ENCODE measurements at places on chromosomes 11 and 22.

DNA sequence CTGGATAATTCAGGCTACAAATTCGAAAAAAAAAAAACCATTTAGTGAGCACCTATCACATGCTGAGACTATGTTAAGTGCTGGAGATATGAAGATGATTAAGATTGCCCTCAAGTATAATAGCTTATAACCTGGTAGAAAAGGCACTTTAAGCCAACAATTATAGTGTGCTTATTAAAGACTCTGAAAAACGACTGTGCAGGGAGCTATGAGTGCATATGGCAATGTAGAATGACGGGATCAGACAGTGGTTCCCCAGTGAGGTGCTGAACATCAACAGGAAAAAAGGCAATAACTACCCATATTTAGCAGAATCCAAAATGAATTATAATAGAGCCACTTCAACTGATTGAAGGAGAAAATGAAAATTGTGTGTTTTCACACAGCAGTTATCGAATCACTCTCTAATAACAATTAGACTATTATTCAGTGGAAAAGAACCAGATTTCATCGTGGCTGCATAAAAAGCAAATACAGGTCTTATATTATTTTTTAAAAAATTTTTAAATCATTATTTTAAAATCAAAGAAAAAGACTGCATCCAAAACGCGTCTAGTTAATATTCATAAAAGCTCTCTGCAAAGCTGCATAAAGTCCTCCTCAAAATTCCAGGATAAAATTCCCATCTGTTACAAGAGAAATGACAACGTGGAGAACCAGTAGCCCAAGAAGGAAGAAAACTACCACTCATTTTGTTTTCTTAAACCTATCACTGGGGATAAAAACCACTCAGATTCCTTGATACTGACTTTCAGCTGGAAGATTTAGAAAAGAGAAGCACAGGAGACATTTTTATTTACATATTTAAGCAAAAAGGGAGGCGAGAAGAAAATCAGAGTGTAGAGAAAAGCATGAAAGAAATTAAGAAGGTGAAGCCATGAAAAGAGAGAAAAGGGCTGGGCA, 1.1 kb downstream of the MTMR2 start:
- DNase-seq = no peak

DNA sequence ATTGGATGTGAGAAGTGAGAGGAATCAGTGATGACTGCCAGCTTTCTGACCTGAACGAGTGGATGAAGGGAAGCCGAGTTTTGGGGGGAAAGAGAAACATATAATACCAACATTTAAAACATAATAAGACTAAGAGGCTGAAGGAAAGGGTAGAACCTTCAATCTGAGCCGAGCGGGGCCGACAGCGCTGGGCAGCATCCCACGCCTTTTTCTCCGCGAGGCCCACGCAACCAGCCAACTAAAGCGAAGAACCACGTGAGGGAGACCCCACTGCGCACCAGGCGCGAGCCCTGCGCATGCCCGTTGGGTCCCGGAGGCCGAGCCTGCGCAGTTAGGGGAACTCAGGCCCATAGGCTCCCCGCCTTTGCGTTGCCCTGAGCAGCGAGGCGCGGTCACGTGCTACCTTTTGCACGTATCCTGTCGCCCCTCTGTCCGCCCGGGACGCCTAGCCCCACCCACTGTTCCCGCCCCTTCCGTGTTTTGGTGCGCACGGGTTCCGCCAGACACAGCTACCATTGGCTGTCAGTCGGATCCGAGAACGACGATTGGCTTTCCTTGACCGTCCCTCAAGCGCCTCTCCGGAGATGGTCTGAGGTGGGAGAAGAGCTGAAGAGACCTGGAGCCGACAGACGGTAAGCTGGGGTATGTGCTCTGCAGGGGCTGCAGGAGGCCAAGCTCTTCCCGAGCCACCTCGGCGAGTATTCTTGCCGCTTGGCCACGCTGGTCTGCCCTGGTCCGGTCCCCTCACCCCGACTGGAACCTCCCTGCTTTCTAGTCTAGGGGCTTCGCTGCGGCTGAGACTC, at the start of gene HINFP:
TSS of gene HINFP (plus strand) at position 573 of the 803 bp plus-strand sequence. CDS start 5,365 bp downstream, outside the sequence.
- peak; percentile 100 for DNase-seq

DNA sequence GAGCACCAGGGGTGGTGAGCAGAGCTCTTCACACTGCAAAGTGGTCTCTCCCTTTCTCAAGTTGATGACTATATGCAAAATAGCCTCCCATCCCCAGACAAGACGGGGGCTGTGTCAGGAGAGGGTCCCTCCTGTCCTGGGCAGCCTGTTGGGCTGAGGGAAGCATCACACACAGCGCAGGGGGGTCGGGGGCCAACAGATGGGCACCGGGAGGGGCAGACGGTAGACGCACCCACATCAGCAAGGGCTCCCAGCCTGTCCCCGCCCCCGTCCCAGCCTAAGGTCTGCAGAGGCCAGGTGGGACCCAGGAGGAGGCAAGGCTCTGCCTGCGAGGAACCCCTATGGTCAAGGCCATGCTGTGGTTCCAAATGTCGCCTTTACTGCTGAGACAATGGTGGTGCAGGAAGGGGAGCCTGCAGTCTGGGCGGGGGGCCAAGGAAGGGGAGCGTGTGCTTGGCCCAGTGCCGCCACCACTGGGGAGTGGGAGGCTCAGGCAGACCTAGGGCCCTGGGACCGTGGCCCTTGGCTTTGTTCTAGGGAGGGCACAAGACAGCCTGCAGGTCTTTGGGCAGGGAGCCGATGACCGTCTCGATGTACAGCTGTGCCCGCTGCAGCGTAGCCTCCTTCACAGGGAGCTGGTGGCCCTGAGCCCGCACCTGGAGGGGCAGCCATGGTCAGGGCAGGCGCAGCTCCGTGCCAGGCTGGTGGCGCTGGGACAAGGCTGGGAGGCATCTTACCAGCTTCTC, 4.3 kb upstream of the PLXNB2 start:
- DNase-seq = no peak

- DNase-seq = no peak
Observed at GRCh38 chr11:46118702-46119351, 2.4 kb downstream of the PHF21A start.

GRCh38 chr22:36183446-36183845, 18.2 kb downstream of the APOL4 start:
- DNase-seq = no peak

DNA sequence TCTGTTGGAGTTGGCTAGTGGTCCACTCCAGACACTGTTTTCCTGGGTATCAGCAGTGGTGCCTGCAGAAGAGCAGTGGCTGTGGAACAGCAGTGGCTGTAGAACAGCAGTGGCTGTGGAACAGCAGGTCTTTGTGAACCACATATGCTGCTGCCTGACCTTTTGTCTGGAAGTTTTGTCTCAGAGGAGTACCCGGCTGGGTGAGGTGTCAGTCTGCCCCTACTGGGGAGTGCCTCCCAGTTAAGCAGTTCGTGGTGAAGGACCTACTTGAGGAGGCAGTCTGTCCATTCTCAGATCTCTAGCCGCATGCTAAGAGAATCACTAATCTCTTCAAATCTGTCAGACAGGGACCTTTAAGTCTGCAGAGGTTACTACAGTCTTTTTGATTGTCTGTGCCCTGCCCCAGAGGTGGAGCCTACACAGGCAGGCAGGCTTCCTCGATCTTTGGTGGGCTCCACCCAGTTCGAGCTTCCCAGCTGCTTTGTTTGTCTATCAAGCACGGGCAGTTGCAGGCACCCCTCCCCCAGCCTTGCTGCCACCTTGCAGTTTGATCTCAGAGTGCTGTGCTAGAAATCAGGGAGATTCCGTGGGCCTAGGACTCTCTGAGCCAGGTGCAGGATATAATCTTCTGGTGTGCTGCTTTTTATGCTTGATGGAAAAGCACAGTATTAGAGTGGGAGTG, 89.1 kb upstream of the TRIM48 start:
- DNase-seq = no peak

DNA sequence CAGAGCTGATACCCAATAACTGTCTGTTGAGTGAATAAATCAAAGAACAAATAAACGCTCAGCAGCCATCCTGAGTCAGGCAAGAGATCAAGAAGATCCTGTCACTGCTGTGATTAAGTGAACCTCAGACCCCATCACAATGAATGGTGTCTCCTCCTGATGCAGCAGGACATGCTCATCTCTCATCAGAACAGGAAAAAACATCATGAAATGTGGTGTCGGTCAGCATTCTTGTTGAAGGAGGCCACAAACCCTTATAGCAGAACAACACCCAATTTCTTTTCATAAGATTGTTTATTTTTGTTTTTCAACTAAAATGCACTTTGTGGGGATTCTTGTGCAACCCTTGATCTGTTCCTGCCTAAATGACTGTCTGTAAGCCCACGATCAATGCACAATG, 60.3 kb downstream of the SYTL2 start:
- DNase-seq = no peak

DNA sequence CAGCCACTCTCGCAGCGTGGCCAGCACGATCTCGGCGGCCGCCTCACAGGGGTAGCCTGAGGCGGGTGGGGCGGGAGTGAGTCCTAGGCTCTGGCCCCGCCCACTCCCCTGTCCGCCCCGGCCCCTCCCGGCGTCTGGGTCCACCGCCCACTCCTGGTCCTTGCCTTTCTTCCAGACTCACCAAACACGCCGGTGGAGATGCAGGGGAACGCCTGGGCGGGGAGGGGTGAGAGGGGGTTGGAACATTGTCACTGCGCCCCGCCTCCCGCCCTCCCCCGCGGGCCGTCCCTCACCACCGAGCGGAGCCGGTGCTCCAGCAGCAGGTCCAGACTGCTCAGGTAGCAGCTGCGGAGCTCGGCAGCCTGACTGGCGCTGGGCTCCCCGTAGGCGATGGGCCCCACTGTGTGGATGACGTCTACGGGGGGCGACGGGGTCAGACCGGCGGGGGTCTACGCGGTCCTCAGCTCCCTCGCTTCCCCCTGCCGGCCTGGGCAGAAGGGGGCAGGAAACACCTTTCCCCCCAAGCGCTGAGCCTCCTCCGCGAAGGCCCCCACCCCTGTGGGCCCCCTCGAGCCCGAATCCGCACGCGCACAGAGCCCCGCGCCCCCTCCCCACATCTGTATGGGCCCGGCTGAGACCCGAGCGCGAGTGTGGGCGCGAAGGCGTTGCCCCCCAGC, 13.2 kb downstream of the OTUB1 start:
- peak; percentile 48 for DNase-seq
